ENCODE measurements at places on chromosomes 3 and 15. TPM values are rescaled to one million over a fixed set of nuclear protein-coding genes. Genes with fewer than 3 reads are reported as not detected.

Gene LTK
- 0.49 TPM for total RNA-seq

Gene KIF15
- 30.2 TPM for total RNA-seq

Gene RLBP1
- total RNA-seq: not detected

Gene HYAL1
- 0.29 TPM for total RNA-seq

Gene RHOV
- 0.37 TPM for total RNA-seq

Gene EPHB3
- total RNA-seq: 0.10 TPM

Gene BTLA
- 42.6 TPM for total RNA-seq

Gene XPC
- total RNA-seq: 56.0 TPM

Gene ZCWPW2
- total RNA-seq: 0.12 TPM

Gene AQP9
- total RNA-seq: not detected

Gene TTLL13
- total RNA-seq: 1.4 TPM

Gene PPP1R14D
- not detected for total RNA-seq

Gene FOXL2
- total RNA-seq: not detected

Gene SV2B
- total RNA-seq: 0.02 TPM

Gene CAPN3
- total RNA-seq: 4.5 TPM

Gene CEP152
- 25.0 TPM for total RNA-seq

Gene PLA2G4E
- not detected for total RNA-seq

Gene LYZL4
- total RNA-seq: not detected

Gene STAB1
- 0.12 TPM for total RNA-seq

Gene SI
- total RNA-seq: not detected
